ENCODE measurements at places on chromosomes 12 and 14. TPM values are rescaled to one million over a fixed set of nuclear protein-coding genes. Genes with fewer than 3 reads are reported as not detected.

Gene TGM1
- total RNA-seq, result not detected

Gene GAS2L3
- 11.7 TPM for total RNA-seq

Gene RASSF3
- 41.8 TPM for total RNA-seq

Gene TSPAN19
- total RNA-seq, result not detected

Gene FIGNL2
- total RNA-seq, result 12.8 TPM

Gene PDE3A
- total RNA-seq, result not detected

DNA sequence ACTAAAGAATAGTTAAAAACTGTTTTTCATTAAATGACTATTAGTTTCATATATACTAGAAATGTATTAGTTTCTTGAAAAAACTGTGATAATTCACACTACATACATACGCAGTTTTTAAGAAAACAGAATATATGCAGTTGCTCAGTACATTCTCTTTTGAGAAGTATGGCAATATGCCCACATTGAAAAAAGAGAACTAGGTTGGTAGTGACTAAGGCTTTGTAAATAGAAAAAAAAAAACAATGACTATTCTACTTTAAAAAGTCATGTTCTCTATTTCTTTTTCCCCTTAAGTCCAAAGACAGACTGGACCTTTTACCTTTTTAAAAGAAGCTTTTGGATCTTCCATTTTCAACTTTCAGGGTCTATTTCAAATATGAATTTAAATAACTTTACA, 25.0 kb downstream of the SNX6 start:
- DNase-seq, result no peak

GRCh38 chr12:47843226-47843980, 23.7 kb upstream of the HDAC7 start:
- no peak for DNase-seq

DNA sequence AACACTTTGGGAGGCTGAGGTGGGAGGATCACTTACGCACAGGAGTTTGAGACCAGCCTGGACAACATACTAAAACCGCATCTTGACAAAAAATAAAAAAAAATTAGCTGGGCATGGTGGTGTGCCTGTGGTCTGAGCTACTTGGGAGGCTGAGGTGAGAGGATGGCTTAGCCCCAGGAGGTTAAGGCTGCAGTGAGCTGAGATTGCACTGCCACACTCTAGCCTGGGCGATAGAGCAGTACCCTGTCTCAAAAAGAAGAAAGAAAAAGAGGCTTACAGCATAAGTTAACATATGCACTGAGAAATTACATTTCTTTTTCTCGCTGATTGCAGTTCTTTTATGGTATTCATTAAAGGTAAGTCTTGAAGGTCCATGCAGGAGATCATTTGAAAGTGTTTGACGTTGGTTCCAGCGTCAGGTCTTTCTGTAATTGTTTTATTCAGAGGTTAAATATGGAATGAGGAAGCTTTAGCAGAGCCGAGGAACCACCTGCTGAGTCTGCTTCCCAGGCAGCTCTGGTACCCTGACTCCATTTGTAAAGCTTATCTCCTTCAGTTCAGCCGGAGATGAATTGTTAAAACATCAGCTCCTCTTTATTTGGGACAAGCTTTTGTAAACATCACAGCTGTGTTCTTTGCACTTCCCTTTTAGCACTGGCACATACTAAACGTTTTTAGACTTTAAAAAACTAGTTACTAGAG, 18.5 kb downstream of the SFSWAP start:
- DNase-seq, result no peak

DNA sequence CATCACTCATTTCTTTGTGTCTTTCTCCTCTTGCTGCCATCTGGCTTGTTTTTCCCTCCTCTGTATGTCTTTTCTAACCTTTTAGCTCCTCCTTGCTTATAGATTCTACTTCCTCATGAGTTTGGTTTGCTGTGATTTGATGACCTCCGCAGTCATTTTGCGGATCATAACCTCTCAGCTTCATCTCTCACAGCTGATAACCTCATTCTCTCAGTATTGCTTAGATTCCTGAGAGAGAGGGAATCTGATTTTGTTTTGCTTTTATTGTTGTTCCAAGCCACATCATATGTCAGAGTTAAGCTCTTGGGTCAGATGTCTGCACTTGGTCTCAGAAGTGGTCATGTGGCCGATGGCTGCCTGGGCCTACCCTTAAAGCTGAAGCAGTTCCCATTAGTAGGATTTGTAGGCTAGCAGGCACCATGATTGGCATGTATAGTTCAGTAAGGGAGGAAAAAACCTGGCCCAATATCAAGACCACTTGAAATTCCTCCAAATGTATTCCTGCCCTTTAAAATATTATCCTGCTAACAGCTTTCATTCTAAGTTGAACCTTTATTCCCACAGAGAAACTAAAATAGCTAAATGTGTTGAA, 13.5 kb downstream of the ZNF664 start:
- DNase-seq, result no peak

- no peak for DNase-seq
Measured at GRCh38 chr14:20711685-20712084, 23.1 kb downstream of the ANG start.

GRCh38 chr12:121301876-121302275, 5.4 kb upstream of the CAMKK2 start:
- no peak for DNase-seq

DNA sequence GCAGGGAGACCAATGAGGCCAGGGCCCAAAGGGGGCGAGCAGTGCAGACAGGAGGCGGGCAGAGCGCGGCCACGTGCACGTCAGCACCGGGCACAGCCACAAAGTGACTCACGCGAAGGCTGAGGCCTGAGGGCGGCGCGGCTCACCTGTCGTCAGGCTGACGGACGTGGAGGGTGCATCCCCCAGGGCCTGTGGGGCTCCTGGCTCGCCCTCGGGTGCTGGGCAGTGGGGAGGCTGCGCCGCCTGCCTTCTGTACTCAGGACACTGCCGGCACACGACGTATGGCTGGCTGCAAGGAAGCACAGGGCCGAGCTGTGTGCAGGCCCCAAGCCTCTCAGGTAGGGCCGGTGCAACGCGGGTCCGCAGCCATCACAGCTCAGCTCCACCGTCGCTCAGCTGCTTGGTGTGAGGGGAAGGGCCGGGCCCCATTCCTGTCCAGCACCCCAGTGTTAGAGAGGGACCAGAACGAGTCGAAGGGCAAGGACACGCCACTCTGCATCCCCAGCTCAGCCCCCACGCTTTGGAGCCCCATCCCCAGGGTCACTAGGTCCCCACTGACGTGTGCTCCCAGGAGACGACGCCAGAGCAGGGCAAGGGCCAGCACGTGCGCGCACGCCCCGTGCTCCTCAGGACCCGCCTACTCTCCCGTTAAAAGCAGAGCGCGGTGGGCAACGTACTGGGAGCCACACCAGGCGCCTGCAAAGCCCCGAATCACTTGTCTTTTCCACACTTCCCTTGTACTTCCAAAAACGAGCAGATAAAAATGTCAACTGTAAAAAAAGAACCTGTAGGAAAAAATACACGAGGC, 24.8 kb upstream of the GOLGA3 start:
- DNase-seq, result no peak

- DNase-seq, result no peak
Measured at GRCh38 chr12:25800101-25800500, 158.4 kb upstream of the RASSF8 start.

DNA sequence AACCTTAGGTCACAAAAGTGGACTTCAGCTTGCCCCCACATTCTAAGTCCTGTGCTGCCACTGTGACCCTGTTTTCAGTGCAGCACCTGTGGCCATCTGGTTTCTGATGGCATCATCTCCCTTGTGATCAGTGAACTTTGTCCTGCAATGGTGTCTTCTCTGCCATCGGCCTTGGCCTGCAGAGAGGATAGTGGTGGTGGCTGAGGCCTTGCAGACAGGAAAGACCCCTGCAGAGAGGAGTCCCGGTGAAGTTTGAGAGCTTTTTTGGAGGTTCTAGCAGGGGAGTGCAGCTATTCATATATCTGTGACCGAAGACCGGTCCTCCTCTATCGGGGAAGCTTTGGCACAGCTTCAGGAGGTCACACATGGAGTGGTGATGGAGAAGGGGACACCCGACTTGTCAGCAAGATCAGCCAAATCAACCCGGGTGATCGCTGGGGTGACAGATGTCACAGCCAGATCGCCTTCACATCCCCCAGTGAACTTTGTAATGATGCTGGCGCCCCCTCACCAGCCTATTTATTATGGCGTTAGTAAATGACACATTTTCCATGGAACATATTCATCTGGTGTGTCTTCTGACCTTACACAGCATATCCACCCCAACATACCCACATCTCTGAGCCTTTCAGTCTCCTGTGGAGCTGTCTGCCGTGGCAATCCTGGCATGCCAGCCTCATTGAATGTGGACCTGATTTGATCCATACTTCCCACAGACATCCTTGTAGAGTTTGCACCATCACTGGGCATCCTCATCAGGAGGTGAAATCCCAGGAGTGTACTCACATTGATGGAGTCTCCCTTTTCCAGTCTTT, 136.1 kb downstream of the PAPOLA start:
- no peak for DNase-seq
